SJSA1 (cell line): ENCODE measurements at places on chromosomes 3 and 15. TPM values are rescaled to one million over a fixed set of nuclear protein-coding genes. Genes with fewer than 3 reads are reported as not detected.

DNA sequence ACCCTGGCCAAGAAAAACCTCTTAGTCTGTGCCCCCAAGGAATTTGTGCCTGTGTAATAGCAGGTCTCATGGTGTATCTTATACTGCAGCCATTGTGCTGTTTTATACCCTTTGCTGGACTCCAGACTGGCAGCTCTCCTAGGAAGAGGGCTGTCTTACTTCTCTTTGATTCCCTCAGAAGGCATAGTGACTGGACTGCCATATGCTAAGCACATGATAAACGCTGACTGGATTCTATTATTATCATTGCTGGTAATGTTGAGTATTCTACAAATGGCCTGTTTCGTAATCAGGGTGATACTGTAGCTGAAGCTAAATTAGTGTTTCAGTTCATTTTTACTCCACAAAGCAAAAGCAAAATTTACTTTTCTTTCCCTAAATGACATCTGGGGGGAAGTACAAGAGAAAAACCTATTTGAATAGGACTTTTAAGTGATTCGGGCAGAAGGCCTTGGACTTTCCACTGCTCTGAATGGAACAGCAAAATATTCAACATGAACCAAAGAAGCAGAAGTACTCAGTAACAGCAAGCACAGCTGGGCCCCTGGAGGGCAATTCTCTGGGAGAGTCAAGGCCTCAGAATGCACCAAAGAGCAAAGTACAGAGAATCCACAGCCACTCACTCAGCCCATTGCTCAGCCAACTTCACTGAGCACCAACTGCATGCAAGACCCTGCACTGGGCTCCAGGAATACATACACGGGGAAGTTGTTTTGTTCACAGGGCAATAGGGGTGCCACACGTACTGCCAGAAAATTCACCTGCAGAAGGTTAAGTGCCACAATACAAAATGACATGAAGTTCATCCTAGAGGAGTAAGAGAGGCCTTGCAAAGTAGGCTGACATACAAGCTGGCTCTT, 7.9 kb upstream of the BCL2A1 start:
- no peak overlapping the region for H3K27ac ChIP-seq
- no peak overlapping the region for H3K4me3 ChIP-seq
- H3K27me3 ChIP-seq = no peaks in the 10 kb centered on the region
- no peaks in the 10 kb centered on the region for H3K4me1 ChIP-seq
- no peak for DNase-seq

- H3K27ac ChIP-seq = no peak overlapping the region
- H3K4me1 ChIP-seq = no peaks in the 10 kb centered on the region
- H3K27me3 ChIP-seq = no peaks in the 10 kb centered on the region
- no peaks in the 10 kb centered on the region for H3K36me3 ChIP-seq
Observed at GRCh38 chr3:159600291-159600690, 388.3 kb upstream of the IL12A start.

DNA sequence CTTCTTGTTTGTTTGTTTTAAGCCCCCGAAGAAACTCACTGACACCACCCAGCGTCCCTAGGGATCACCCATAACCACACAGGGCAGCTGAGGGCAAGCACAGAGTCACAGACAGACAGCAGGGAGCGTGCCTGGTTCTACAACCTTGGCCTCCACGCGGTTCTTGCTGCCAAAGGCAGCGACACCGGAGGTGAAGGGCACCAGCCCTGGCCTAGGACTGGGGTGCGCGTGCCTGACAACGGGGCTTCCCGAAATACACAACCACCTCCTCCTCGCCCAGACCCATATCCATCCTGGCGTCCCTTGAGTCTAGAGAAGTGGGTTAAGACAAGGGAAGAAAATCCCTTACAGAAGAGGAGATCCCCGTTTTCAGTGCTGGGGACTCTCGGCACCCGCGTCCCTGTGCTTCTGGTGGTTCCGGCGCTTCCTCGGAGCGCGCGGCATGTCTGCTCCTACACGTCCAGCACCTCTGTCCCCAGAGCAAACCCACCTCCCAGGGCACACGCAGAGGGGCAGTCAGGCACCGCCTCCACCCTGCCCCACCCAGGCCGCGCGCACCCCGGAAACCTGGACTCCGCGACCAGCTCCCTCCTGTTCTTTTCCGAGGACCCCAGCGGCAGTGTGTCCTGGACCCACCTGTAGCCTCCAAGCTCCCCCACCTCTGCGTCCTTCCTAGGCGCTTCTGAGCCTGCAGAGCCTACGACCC, 911 bp downstream of the RFTN1 start:
- H3K4me3 ChIP-seq = peak overlapping the region; percentile 90
- H3K27me3 ChIP-seq = no peaks in the 10 kb centered on the region
- peak; percentile 68 for DNase-seq

GRCh38 chr15:47991357-47991756, 129.4 kb upstream of the SLC24A5 start:
- no peaks in the 10 kb centered on the region for H3K27me3 ChIP-seq
- DNase-seq = no peak
- H3K4me3 ChIP-seq = no peak overlapping the region
- H3K27ac ChIP-seq = no peak overlapping the region

DNA sequence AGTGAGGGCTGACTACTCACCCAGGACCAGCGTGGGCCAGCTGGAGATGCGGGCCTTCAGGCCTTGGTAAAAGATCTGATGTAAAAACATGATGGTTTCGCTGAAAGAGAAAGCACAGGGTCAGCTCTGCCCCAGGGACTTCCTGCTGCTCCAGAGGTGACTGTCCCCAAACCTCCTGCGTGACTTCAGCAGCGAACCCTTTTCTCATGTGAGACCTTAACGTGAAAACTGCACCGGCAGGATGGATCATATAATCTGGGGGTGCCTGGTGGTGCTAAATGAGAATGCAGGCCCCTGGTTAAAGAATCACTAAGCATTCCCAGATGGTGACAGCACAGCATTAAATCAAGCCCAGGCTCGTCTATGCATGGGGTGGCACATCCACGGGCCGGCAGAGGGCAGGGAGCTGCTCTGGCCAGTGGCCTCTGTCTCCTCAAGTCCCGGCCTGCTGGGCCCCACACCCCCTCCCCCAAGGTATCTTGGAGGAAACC, 55.4 kb downstream of the RASGRF1 start:
- no peak overlapping the region for H3K4me3 ChIP-seq
- H3K27me3 ChIP-seq = no peaks in the 10 kb centered on the region
- H3K27ac ChIP-seq = no peak overlapping the region

DNA sequence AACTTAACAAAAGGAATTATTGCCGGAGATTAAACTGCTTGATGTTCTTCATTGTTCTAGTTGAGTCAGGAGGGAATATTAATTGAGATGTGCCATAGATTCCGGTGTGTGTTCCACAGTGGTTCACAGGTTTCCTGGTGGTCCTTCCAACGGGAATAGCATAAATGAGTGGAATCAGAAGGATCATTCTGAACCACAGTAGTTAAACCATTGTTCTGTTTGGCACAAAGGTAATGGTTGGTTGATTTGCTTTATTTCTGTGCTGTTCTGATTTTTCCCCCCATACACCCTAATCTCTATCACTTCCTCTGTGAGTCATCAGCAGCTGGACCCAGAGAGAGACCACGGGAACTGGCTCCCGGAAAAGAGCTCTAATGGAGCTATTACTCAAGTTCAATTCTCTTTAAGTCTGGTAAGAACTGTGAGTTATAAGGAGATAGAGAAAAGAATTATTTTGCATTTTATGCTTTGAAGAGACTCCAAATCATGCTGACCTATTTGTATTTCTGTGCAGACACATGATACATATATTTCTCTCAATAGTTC, 627.2 kb downstream of the ZIC1 start:
- H3K36me3 ChIP-seq = no peaks in the 10 kb centered on the region
- no peak for DNase-seq
- H3K4me1 ChIP-seq = no peaks in the 10 kb centered on the region
- no peak overlapping the region for H3K4me3 ChIP-seq
- no peaks in the 10 kb centered on the region for H3K27me3 ChIP-seq
- no peak overlapping the region for H3K27ac ChIP-seq

DNA sequence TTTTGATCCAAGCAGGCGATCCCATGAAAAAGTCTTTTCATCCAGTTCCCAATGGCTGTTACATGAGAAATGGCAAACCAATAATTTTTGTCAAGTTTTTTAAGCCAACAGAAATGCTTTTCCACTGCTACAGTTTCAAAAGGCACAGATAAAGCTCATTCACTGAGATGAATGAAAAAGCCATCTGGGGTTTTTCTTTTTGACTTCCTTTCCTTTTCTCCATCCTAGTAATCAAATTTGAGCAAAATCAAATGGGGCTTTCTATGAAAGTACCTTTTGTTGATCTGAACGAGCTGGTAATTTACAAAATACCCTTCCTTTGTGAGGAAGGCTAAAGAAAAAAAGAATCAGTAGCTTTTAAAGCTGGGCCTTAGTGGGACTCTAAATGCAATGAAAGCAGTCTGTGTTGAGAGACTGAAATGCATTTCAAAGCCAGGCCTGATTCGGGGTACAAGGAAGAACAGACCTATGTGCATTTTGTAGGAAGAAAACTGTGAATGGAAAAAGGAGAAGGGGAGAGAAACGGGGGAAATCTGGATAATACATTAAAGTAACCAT, 185.2 kb upstream of the DNAJC19 start:
- no peak for DNase-seq
- no peaks in the 10 kb centered on the region for H3K4me1 ChIP-seq
- no peak overlapping the region for H3K4me3 ChIP-seq
- H3K27me3 ChIP-seq = no peaks in the 10 kb centered on the region
- no peaks in the 10 kb centered on the region for H3K36me3 ChIP-seq

DNA sequence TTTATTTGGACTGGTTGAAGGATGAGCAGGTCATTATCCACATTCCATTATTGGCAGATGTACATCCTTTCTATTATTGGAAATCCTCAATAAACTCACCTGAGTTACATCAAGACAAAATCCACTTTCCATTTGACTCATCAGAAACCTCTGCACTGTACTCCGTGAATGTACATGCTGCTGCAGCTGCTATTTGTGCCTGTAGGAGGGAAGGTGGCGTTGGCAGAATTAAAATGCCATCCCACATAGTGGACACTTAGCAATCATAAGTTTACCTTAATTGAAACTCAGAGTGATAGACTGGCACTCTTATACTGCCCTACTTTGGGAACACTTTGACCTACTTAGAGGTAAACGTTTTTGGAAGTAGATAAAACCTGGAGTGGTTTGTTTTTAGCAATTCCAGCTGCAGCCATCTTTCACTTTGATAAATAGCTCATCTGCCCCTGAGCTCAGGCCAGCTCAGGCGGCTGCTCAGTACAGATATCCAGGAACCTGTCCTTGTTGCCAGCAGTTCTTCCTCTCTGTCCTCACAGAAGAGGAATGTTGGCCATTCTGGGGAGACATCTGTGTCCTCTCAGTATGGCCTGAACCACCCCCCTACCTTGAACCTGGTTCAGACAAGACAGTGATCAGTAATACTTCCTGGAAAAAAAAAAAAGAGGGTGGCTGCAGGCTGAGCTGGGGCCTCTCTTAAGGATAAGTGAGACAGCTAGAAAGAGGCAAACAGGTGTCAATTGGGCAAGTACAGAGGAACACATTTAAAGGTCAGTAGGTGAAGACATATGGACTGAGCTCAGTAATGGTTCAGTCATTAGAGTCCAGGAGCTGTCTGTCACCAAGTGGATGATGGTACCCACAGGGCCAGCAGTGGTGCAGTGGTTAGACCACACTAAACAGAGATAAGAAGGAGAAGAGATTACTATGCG, 153.4 kb upstream of the UMPS start:
- no peak for DNase-seq
- H3K27me3 ChIP-seq = no peaks in the 10 kb centered on the region
- H3K36me3 ChIP-seq = no peaks in the 10 kb centered on the region
- H3K4me1 ChIP-seq = no peaks in the 10 kb centered on the region
- no peak overlapping the region for H3K4me3 ChIP-seq

DNA sequence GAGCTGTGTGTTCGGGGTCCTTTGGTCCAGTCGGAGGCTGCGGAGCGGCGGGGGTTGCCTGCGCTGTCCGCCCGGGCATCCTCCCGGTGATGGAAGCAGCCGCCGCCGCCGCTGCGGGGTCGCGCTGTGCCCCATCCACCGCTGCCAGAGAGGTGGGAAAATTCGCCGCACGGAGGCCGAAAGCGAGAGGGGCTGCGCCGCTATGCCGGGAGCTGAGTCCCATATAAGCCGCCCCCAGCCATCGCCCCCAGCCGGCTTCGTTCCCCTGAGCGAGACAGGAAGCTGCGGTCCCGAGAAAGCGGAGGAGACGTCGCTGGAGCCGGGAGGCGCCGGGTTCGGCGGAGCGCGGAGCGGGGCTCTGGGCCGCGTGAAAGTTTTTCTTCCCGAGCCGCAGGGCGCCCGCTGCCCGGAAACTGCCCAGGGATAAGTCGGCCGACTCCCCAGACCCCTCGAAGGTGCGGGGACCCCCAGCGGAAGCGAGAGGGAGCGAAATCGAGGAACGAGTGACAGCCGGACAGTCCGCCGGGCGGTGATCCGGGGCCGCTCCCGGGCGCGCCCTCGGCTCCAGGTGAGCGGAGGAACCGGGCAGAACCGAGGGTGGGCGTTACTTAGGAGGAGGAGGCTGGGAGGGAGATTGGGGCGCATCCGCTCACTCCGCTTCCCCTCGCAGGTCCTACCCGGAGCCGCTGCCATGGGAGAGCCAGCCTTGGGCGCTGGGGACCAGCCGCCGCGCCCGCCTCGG, 574 bp downstream of the CHST2 start:
- peaks cover 17% of the 10 kb centered on the region for H3K27me3 ChIP-seq
- peaks cover 3% of the 10 kb centered on the region; the same call in 1 of the 2 replicates for H3K36me3 ChIP-seq
- peaks cover 24% of the 10 kb centered on the region for H3K4me1 ChIP-seq
- no peak overlapping the region for H3K27ac ChIP-seq
- no peak for DNase-seq

GRCh38 chr15:62672268-62672667, 370.3 kb upstream of the TPM1 start:
- no peak overlapping the region for H3K27ac ChIP-seq
- no peaks in the 10 kb centered on the region for H3K36me3 ChIP-seq
- no peaks in the 10 kb centered on the region for H3K4me1 ChIP-seq
- no peaks in the 10 kb centered on the region for H3K27me3 ChIP-seq

- DNase-seq = no peak
- H3K4me1 ChIP-seq = no peaks in the 10 kb centered on the region
- H3K27ac ChIP-seq = no peak overlapping the region
Observed at GRCh38 chr3:5739949-5740348, 552.4 kb downstream of the EDEM1 start.

NME9 gene
- total RNA-seq = 0.13 TPM in 1 of 2 replicates, not detected in the other

LRRC49 gene
- total RNA-seq = 5.1 and 12.1 TPM in 2 replicates

ICE2 gene
- total RNA-seq = 25.1 and 28.5 TPM in 2 replicates

IGDCC3 gene
- total RNA-seq = not detected in 2 replicates
